ENCODE measurements at places on chromosomes 3 and 15. TPM values are rescaled to one million over a fixed set of nuclear protein-coding genes. Genes with fewer than 3 reads are reported as not detected.

The IQSEC1 gene
- polyA plus RNA-seq, result 6.2 TPM

The RETNLB gene
- polyA plus RNA-seq, result not detected

The ILDR1 gene
- 0.05 TPM for polyA plus RNA-seq

The GOLGA8J gene
- not detected for polyA plus RNA-seq

Data from SK-N-SH (cell line).